Dermis lymphatic vessel endothelial cell (primary cell): ENCODE measurements at places on chromosomes 7 and 10. TPM values are rescaled to one million over a fixed set of nuclear protein-coding genes. Genes with fewer than 3 reads are reported as not detected.

EEPD1 gene
- 1.2 and 1.3 TPM in 2 replicates for total RNA-seq

SPACDR gene
- 0.09 and 0.22 TPM in 2 replicates for total RNA-seq

GIMAP4 gene
- total RNA-seq, result 250 and 389 TPM in 2 replicates

CASTOR2 gene
- total RNA-seq, result 10.0 and 10.2 TPM in 2 replicates

NOBOX gene
- not detected in 2 replicates for total RNA-seq

ANKRD1 gene
- 92.0 and 289 TPM in 2 replicates for total RNA-seq

CUL2 gene
- total RNA-seq, result 23.7 and 26.9 TPM in 2 replicates

TBRG4 gene
- total RNA-seq, result 42.4 and 49.8 TPM in 2 replicates

NPFFR1 gene
- not detected in 2 replicates for total RNA-seq

PPP1R17 gene
- not detected in 2 replicates for total RNA-seq

LRRD1 gene
- not detected in 2 replicates for total RNA-seq

TMEM26 gene
- under 0.01 and 0.09 TPM in 2 replicates for total RNA-seq

TDRD1 gene
- under 0.01 TPM in 1 of 2 replicates, not detected in the other for total RNA-seq
